WTC11 (cell line): ENCODE measurements at places on chromosomes 1 and 21.

- DNase-seq, result peak; percentile 3
Measured at GRCh38 chr1:53559854-53560580, 100.8 kb downstream of the DMRTB1 start.

GRCh38 chr1:175331891-175332290 lies 139.3 kb upstream of the KIAA0040 start:
- DNase-seq, result no peak

GRCh38 chr1:119731741-119732430 lies 20.2 kb downstream of the PHGDH start:
- no peak for DNase-seq

GRCh38 chr1:156281693-156282478 lies 739 bp downstream of the SMG5 start:
- DNase-seq, result no peak

GRCh38 chr1:207868251-207868773 lies 42.6 kb downstream of the CD34 start:
- DNase-seq, result peak; percentile 38

DNA sequence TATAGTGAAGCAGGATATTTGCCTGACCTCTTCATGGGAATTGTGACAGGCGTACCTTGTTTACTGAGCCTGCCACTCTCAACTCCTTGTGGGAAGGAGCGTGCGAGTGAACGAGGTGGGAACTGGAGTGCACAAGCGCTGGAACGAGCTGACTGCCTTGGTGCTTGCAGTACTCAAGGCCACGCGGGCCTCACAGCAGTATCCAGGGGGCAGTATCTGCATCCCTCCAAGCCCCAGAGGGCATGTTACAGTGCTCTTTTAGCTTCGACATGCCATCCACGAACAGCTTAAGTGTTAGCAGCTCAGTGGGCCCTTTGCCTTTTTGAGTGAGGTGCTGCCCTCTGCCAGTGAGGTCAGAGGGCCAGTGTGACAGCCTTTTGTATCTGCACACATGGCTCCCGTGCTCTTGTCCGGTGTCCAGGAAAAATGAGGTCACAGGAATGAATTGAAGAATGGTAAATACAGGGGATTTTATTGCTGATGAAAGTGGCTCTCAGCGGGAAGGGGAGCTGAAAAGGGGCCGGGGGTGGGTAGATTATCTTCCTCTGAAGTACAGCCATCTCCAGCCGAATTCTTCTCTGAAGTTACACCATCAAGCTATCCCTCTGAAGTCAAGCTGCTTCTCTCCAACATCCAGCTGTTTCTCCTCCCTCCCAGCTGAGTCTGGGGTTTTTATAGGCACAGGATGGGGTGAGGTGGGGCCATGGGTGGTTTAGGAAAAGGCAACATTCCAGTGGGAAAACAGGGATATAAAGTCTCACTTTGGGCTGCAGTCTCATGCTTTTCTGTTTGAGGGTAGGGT lies 69.3 kb downstream of the EPB41 start:
- DNase-seq, result peak; percentile 47

GRCh38 chr1:7515175-7515574 lies 255.9 kb upstream of the VAMP3 start:
- no peak for DNase-seq

DNA sequence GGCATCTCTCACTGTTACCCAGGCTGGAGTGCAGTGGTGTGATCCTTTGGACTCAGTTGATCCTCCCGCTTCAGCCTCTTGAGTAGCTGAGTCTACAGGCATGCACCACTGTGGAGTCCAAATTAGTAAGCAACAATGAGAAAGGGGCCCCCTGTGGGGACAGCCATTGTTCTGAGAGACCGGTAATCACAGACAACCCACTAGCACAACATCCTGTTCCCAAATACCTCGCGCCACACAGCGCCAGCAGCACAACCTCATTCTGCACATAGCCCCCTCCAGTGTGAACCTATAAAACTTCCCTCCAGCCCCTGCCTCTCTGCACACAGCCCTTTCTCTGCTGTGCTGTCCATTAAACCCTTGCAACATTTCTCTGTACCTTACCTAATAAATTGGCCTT lies 226.4 kb downstream of the DYRK1A start:
- DNase-seq, result peak; percentile 83

GRCh38 chr1:52158218-52158617 lies 16.3 kb downstream of the ZFYVE9 start:
- DNase-seq, result no peak

- DNase-seq, result no peak
Measured at GRCh38 chr1:155794605-155795245, 62.3 kb downstream of the GON4L start.

DNA sequence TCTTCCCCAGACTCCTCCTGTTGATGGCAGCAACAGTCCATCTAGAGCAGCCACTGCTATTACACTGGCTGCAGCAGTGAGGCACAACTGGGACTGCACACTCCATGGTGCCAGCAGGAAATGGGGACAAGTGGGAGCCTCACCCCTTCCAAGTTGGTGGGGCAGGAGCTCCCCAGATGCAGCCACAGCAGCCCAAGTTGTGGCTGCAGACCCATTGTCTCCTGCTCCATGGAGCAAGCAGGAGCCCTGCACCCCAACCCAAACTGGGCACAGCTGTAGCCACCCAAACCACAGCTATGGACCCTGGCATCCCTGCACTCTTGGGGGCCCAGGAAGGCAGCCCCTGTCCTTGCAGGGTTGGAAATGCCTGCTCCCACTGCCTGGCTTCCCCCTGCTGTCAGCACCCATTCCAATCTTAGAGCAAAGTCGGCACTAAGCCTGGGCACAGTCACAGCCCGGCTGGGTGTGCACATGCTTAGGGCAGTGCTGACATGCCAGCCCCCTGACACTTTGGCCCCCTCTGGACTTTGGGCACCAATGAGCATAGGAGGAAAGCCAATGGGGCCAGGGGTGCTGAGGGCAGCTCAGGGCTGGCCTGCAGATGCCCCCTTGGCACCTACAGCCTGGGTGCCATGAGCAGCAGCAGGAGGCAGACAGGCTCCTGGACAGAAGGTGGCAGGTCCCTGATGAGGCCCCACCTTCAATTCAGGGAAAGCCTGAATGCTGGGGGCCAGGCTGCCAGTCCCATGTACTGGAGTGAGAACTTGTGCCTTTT lies 44.0 kb downstream of the MATN1 start:
- DNase-seq, result no peak

GRCh38 chr21:45376459-45377324 lies 28.3 kb upstream of the COL18A1 start:
- no peak for DNase-seq

GRCh38 chr1:48002142-48002541 lies 5.0 kb upstream of the TRABD2B start:
- DNase-seq, result no peak

GRCh38 chr21:40846103-40846502 lies 855 bp downstream of the DSCAM start:
- no peak for DNase-seq

DNA sequence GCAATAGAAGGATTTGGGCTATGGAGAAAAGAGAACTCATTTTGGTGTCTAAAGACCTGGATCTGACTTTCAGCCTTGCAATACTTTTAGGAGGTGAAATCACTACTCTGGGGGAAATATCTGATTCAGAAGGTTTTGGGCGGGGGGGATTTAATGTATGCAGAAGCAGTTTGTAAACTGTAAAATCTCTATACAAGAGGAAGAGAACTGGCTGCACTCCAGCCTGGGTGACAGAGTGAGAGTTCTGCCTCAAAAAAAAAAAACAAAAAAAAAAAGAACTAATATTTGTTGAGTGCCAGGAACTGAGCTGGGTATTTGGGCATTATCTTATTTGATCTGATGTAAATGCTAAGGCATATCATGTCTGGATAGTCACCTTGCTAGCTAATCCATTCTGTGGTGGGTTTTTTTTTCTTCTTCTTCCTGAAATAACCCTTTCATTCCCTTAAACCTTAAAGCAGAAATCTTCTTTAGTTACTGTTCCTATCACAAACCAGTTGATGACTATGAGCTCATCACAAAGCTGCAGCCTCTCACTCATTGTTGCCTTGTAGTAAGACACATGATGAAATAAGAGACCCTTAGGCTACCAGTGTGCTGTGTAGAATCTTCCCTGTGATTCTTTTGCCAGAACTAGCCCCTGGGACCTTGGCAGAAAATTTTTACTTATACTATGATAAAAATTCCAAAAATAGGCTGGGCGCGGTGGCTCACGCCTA lies 35.6 kb upstream of the SLC16A1 start:
- no peak for DNase-seq

GRCh38 chr1:210938416-210938925 lies 195.5 kb downstream of the KCNH1 start:
- DNase-seq, result no peak

- DNase-seq, result peak; percentile 14
Measured at GRCh38 chr1:69737527-69738185, 169.9 kb downstream of the LRRC7 start.

GRCh38 chr1:208291923-208292711 lies 47.9 kb upstream of the PLXNA2 start:
- DNase-seq, result no peak

- no peak for DNase-seq
Measured at GRCh38 chr21:38561613-38562581, 63.6 kb upstream of the ERG start.

- DNase-seq, result no peak
Measured at GRCh38 chr21:27219068-27219467, 252.2 kb upstream of the ADAMTS5 start.

- DNase-seq, result no peak
Measured at GRCh38 chr1:192316942-192317450, at the start of gene RGS21. Gene RGS21 (plus strand): TSS chr1:192316992. CDS start chr1:192343037, 26,045 bp downstream.

GRCh38 chr1:19613171-19613703 lies 30.9 kb upstream of the NBL1 start:
- DNase-seq, result no peak

- no peak for DNase-seq
Measured at GRCh38 chr21:36321325-36322082, 1.5 kb downstream of the MORC3 start.

DNA sequence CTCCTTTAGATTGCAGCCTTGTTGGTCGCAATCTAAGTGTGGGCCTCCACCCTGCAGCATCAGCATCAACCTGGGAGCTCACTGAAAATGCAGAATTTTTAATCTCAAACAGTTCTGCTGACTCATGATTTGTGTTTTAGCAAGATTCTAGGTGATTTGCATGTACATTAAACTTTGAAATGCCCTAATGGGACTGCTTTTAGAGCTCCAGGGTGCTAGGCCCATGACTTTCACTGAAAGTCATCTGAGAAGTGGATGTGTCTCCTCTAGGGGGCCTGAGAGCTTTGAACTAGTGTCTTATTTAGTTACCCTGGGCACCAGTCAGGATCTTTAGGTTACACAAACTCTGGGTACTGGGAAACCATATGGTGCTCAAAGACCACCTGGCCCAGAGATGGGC lies 9.0 kb downstream of the TRIM67 start:
- DNase-seq, result no peak

- peak; percentile 52 for DNase-seq
Measured at GRCh38 chr1:90835661-90836344, 118.7 kb upstream of the BARHL2 start.

DNA sequence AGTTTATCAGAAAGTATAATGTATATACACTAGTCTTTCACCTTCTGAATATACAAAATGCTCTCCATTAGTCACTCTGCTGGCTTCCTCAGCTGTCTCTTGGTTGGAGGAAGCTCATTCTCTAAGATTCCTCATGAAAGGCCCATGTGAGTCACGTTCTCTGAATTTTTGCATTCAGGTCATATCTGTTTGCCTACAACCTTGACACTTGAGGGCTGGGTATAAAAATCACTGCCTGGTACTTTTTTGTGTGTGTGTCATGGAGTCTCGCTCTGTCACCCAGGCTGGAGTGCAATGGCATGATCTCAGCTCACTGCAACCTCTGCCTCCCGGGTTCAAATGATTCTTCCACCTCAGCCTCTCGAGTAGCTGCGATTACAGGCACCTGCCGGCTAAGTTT lies 2.8 kb upstream of the GALNT2 start:
- DNase-seq, result no peak

GRCh38 chr1:217425422-217425821 lies 205.5 kb downstream of the GPATCH2 start:
- DNase-seq, result no peak

- no peak for DNase-seq
Measured at GRCh38 chr1:231985296-231986023, 358.9 kb downstream of the DISC1 start.

- no peak for DNase-seq
Measured at GRCh38 chr1:41888756-41889155, 30.0 kb downstream of the HIVEP3 start.

DNA sequence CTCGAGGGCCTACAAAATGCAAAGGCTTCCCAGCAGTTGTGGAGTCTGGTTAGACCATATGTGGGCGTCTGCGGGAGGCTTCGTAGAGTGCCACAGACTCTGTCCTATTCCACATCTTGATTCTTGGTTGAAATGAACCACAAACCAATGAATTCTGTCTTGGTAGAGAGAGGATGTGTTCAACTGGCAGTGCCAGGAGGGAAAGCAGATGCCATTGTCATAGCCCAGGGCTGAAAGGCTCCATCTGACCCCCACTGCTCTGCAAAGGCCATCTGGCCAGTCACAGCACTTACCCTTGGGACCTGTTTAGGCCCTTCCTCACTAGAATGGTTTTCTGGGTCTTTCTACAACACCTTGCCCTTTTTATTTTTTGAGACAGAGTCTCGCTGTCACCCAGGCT lies 22.1 kb downstream of the ACOT11 start:
- DNase-seq, result no peak

GRCh38 chr1:47759251-47759935 lies 237.8 kb downstream of the TRABD2B start:
- no peak for DNase-seq

GRCh38 chr21:36916718-36917117 lies 49.8 kb downstream of the HLCS start:
- DNase-seq, result no peak

GRCh38 chr1:118257946-118258345 lies 72.9 kb upstream of the SPAG17 start:
- DNase-seq, result no peak

DNA sequence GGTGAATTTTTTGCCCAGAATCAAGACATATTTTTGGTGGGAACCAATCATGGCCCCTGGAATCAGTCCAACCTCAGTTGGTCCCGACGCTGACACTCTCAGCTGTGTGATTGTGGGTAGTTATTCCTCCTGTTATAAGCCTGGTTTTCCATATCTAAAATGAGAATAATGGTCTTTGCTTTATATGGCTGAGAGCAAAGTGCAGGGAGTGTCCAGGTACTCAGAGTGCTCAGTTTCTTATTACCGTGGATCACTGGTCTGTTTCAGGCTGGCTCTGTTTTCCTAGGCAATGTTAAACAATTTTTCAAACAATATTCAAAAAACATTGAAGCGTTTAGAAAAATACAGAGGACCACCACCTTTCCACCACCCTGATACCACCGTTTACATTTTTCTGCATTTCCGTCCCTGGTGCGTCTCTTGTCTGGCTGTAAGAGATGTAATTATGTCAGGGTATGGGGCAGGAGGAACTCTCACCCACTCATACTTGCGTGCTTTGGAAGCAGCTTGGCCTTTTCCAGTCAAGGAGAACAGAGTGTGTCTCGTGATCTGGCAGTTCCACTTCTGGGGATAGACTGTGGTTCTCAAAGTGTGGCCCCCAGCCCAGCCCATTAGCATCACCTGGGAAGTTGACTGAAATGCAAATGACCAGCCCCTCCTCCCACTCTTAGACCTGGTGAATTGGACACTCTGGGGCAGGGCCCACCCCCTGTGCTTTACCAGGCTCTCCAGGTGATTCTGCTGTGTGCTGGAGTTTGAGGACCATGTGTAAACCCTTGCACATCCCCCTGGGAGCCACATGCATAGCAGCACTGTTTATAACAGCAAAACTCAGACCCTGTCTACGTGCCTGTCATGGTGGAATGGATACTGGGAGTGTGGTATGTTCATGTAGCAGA lies 6.8 kb downstream of the MX1 start:
- DNase-seq, result no peak
